ENCODE measurements at places on chromosomes 3 and 15.

DNA sequence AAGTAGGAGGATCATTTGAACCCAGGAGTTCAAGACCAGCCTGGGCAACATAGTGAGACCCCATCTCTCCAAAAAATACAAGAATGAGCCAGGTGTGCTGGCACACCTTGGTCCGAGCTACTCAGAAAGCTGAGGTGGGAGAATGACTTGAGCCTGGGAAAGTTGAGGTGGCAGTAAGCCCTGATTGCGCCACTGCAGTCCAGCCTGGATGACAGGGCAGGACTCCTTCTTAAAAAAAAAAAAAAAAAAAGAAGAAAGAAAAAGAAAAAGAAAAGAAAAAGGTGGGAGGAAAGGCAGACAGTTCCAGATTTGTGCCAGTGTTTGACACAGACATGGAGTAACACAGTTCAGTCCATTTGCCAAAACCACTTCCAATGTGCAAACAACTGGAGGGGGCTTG is 75.7 kb downstream of the ATP10A start:
- no peak for DNase-seq
- no peaks in the 10 kb centered on the region for H3K36me3 ChIP-seq
- no peaks in the 10 kb centered on the region for H3K27me3 ChIP-seq

GRCh38 chr3:106302451-106303221 is 433.8 kb upstream of the CBLB start:
- no peak overlapping the region for H3K27ac ChIP-seq
- H3K27me3 ChIP-seq = no peaks in the 10 kb centered on the region
- peak; percentile 43 for DNase-seq
- H3K4me1 ChIP-seq = no peaks in the 10 kb centered on the region
- H3K36me3 ChIP-seq = no peaks in the 10 kb centered on the region

- no peaks in the 10 kb centered on the region for H3K27me3 ChIP-seq
- no peak overlapping the region for H3K4me3 ChIP-seq
- no peak overlapping the region for H3K27ac ChIP-seq
- no peaks in the 10 kb centered on the region for H3K4me1 ChIP-seq
These were observed 26.5 kb downstream of the EIF2AK4 start for GRCh38 chr15:39960411-39960810.

DNA sequence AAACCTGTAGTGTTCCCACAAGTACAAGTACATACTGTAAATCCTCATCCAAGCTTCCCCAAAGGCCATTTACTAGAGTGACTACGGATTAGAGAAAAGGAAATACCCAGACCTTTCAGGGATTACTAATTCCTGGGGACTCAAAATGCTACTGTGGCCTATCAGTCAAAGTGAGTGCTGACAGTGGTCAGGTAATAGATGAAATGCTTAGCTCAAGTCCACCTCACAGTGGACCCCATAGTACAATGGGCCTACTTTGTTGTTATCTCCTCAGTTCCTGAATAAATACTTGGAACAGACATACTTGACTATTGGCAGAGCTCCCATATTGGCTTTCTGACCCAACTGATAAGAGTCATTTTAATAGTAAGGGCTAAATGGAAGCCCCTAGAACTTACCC is 61.6 kb downstream of the MAP4 start:
- H3K36me3 ChIP-seq = no peaks in the 10 kb centered on the region
- no peaks in the 10 kb centered on the region for H3K27me3 ChIP-seq
- no peak overlapping the region for H3K4me3 ChIP-seq
- no peak overlapping the region for H3K27ac ChIP-seq
- no peaks in the 10 kb centered on the region for H3K4me1 ChIP-seq

GRCh38 chr3:107753976-107754375 is 231.2 kb downstream of the BBX start:
- H3K4me1 ChIP-seq = no peaks in the 10 kb centered on the region
- no peak for DNase-seq
- H3K27ac ChIP-seq = no peak overlapping the region

DNA sequence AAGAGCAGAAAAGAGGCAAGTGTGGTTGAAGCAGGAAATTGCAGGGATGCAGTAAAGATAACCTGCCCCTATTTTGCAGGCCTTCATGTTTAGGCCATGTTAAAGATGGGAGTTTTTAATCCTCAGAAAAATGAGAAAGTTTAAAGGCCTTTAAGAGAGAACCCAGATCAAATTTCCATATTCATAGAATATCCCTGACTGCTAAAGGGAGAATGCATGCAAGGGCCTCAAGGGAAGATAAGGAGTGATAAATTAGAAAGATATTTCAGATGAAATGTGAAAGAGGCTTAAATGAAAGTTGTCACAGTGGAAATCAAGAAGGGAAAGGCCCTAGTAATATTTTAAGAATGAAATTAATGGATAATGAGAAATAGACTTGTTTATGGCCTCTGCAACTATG is 292.1 kb downstream of the SATB1 start:
- DNase-seq = no peak
- H3K4me1 ChIP-seq = no peaks in the 10 kb centered on the region
- H3K27ac ChIP-seq = no peak overlapping the region
- no peaks in the 10 kb centered on the region for H3K27me3 ChIP-seq

GRCh38 chr3:15665510-15666150 is 64.1 kb downstream of the BTD start:
- H3K36me3 ChIP-seq = peaks cover 8% of the 10 kb centered on the region
- no peak for DNase-seq
- no peaks in the 10 kb centered on the region for H3K27me3 ChIP-seq
- H3K27ac ChIP-seq = no peak overlapping the region

- H3K4me3 ChIP-seq = no peak overlapping the region
- DNase-seq = no peak
- H3K27ac ChIP-seq = no peak overlapping the region
- no peaks in the 10 kb centered on the region for H3K36me3 ChIP-seq
- no peaks in the 10 kb centered on the region for H3K27me3 ChIP-seq
- no peaks in the 10 kb centered on the region for H3K4me1 ChIP-seq
These were observed 144.3 kb downstream of the CMSS1 start for GRCh38 chr3:99961756-99962515.

DNA sequence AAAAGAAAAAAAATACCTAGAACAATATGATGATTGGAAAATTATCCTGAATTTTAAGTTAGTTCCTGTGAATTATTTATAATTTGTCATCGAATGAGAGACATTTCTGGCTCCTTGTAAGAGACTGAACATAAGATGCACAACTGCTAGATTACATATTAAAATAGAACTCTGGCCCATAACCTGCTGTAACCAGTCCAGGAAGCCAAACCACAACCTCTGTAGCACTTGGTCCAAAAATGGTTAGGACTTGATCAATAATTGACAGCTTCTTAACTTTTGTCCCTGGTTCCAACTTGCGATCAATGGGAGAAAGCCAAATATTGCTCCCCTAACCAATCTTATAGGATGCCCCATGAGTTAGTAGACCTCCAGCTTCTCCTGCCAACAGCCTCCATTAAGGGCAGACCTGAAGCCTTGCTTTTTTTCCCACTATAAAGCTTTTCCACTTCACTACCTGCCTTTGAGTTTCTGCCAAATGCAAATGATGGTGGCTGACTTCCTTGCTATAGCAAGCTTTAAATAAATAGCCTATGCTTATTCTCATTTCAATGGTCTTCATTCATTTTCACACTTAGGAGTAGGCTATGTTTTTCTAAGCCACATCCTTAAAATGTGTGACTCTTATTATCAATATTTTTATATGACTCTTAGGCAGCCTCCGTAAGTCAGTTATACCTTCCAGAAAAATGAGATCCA is 224.0 kb upstream of the ARHGEF26 start:
- no peak overlapping the region for H3K27ac ChIP-seq
- no peaks in the 10 kb centered on the region for H3K36me3 ChIP-seq
- DNase-seq = no peak

DNA sequence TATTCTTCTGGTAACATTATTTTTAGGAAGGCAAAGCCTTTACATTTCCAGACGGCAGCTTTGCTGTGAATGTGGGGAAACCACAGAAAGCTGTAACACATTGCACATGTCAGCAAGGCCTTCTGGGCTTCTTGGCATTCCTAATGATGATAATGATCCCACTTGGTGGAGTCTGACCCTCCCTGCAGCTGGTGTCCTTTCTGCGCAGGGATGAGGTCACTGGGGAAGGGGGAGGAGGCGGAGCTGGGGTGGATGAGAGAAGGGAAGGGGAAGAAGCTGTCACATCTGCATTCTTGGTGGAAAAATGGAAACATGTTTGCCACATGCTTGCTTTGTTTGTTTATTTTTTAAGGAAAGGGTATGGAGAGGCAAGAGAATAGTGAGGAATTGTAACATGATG is 68.6 kb downstream of the FILIP1L start:
- no peaks in the 10 kb centered on the region for H3K4me1 ChIP-seq
- no peak overlapping the region for H3K4me3 ChIP-seq
- H3K27me3 ChIP-seq = no peaks in the 10 kb centered on the region
- H3K36me3 ChIP-seq = no peaks in the 10 kb centered on the region

DNA sequence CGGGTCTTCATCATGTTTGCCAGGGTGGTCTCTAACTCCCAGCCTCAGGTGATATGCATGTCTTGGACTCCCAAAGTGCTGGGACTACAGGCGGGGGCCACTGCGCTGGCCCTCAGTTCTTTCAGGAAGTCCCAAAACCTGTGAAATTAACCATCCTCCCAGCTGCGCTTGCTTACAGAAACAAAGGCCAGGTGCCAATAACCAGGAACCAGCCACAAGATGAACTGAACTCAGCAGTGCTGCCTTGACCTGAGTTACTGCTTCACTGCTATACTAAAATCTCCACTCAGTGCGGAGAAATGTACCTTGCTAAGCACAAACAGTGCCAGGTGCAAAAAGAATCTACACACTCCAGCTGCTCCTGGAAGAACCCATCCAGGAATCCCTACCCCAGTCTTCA is 3.9 kb upstream of the GCHFR start:
- no peaks in the 10 kb centered on the region for H3K36me3 ChIP-seq
- no peak overlapping the region for H3K27ac ChIP-seq
- no peak overlapping the region for H3K4me3 ChIP-seq

DNA sequence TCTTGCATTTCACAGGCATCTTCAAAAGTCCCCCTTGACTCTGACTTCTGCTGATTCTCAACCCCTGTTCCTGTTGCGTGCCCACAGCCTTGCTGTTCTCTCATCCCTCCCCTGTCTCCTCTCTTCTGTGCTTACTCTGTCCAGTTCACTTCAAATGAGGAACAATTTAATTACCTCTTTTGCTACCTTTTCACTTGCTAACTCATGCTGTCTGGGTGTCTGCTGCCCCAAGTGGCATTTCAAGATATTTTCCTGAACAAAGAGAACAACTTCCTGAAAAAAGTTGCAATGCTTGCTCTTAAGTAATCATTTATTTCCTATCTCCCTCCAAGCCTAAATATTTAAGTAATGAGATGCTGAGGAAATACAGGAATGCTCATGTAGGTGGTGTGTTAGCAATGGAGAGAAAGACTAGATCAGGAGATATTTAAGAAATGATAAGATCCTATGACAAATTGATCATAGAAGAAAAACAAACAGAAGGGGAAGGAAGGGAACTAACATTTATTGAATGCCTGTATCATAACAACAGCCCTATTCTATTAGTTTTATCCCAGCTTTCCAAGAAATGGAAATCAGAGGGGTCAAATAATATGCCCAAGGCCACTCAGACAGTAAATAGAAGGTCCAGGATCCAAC is 42.2 kb downstream of the SV2B start:
- H3K4me3 ChIP-seq = no peak overlapping the region
- H3K27ac ChIP-seq = no peak overlapping the region
- DNase-seq = no peak

GRCh38 chr15:63334821-63335220 is 46.8 kb downstream of the CA12 start:
- H3K27me3 ChIP-seq = no peaks in the 10 kb centered on the region
- H3K4me1 ChIP-seq = no peaks in the 10 kb centered on the region
- DNase-seq = no peak

DNA sequence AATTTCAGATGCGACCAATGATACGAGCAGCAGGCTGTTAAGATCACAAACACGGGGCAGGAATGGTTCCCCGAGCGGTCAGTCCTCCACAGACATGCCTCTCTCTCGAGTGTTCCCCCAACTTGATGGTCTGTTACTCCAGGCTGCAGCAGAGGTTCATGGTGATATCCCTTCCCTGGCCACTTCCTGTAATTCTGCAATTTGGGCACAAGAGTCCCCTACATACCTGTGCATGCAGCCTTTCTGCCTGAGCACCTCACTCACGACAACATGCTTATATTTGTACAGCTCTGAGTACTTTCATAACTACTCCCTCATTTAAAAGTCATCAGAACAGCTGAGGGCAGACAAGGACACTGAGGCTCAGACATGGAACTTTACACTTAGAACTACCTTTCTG is 408.1 kb upstream of the NR2F2 start:
- H3K27me3 ChIP-seq = no peaks in the 10 kb centered on the region
- H3K4me3 ChIP-seq = no peak overlapping the region
- no peaks in the 10 kb centered on the region for H3K4me1 ChIP-seq

GRCh38 chr15:41928100-41928499 is 34.2 kb upstream of the SPTBN5 start:
- no peaks in the 10 kb centered on the region for H3K27me3 ChIP-seq
- no peak overlapping the region for H3K4me3 ChIP-seq
- no peak overlapping the region for H3K27ac ChIP-seq
